ENCODE measurements at places on chromosomes 5 and 9.

DNA sequence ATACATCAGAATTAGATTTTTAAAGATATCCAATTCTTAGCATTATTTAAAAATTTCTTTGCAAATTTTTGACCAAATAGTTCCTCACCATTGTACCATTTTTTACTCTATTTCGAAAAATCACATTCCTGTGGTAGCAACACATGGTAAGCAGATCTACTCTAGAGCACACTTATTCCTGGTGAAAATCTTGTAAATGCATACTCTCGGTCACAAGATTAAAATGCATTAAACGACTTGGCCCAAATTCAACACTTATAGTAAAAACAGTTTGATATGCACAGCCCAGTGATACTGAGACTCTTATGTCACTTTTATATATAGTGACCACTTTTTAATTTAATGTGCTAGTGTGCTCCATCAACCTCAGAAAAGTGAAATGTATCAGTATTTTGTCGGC is 208.8 kb upstream of the TARS1 start:
- no peak for DNase-seq

GRCh38 chr5:172646716-172647285 is 5.7 kb downstream of the NEURL1B start:
- no peak for DNase-seq

DNA sequence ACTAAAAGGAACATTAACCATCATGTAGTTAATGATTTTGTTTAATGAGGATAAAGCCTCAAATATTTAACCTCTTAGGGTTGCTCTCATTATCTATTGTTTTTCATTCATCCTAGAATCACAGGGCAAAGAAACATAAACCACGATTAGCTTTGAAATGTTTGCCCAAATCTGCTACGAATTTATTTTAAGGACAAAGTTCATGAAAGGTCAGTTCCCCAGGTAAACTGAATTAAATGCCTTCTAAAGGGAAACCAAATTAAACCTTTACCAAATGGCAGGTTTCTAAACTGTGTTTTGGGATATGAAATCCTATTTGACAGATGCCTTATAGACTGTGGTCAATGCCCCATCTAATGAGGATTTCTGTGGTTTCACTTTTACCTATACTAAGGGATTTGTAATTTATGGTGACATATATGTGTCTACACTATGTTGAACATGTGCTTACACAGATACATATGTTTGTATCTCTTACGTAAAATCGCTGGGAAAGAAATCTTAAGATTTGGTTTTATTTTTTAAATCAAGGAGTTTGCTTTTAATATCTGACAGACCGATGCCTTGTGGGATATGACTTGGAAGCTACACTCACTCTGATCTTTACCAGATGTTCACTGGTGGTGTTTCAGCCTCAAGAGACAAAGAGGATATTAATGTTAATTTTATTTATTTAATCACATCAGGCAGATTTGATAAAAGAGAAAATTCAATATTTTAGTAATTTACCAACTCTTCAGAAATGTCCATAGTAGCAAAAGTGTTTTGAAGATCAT is 188.4 kb downstream of the GLIS3 start:
- no peak for DNase-seq

GRCh38 chr5:58985759-58986158 is 402.9 kb downstream of the RAB3C start:
- no peak for DNase-seq

DNA sequence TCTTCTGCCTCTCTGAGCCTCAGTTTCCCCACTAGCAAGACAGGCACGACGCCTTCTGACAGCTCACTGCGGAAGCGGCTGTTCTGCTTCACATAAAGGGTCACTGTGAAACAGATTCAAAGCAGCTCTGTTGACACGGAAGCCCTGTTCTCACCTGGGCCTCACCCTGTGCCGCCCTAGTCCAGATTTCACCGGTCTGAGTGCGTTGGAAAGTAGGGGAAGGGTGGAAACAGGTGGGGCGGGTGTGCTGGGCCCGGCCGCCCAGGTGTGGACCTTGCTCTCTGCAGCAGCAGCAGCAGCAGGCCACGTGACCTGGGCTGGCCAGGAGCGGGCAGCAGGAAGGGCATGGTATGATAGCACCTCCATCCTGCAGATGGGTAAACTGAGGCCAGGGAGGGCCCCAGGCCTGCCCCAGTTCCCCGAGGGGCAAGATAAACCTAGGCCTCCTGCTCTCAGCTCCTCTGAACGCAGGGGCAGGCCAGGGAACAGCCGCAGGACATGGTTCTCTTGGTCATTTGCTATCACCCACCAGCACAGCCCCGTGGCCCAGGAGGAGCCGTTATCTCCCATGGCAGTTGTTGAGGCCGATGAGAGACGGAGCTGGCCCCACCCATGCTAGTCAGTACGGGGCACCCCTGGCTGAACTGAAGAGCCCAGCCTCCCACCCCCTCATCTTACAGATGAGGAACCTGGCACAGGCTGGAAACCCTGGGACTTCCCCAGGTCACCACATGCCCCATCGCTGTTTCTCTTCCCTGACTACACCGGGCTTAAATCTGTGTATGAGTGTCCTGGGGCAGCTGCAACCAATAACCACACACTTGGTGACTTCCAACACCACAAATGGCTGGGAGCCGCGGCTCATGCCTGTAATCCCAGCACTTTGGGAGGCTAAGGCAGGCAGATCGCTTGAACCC is 12.1 kb downstream of the PTGES2 start:
- no peak for DNase-seq

DNA sequence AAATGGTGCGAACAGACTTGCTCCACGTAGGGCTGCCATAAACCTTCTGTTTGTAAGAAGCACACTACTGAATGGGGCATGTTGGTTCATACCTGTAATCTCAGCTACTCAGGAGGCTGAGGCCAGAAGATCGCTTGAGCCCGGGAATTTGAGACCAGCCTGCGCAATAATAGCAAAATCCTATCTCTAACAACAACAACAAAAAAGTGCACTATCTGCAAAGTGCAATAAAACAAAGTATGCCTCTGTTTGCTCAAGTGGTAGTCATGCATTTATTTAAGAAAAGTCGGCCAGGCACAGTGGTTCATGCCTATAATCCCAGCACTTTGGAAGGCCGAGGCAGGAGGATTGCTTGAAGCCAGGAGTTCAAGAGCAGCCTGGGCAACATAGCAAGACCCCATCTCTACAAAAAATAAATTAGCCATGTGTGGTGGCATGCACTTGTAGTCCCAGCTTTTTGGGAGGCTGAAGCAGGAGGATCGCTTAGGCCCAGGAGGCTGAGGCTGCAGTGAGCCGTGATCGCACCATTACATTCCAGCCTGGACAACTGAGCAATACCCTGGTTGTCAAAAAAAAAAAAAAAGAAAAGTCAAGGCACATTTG is 5.2 kb downstream of the ATPSCKMT start:
- DNase-seq: no peak

DNA sequence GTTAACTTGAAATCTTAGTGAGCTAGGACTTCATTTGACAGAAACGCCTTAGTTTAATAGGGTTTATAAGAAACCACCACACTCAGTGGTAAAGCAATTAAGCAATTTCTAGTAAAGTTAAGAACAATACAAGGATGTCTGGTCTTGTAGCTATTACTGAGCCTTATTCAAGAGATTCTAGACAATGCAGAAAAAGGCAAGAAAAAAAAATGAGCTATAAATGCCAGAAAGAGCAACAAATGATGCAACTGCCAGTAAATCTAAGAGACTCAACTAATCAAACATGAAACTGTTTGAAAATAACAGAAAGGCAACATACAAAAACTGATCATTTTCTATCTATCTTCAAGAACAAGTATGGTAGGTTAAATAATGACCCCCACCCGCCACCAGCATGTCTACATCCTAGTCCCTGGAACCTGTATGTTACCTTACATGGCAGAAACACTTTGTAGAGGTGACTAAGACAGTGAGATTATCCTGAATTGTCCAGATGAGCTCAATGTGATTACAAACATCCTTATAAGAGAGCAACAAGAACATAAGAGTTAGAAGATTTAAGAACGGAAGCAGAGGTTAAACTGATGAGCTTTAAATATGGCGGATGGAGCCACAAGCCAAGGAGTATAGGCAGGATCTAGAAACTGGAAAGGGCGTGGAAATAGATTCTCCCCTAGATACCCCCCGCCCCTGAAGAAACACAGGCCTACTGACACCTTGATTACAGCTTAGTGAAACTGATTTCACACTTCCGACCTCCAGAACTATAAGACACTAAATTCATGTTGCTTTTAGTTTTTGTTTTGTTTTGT is 93.0 kb downstream of the SUSD1 start:
- DNase-seq: no peak

DNA sequence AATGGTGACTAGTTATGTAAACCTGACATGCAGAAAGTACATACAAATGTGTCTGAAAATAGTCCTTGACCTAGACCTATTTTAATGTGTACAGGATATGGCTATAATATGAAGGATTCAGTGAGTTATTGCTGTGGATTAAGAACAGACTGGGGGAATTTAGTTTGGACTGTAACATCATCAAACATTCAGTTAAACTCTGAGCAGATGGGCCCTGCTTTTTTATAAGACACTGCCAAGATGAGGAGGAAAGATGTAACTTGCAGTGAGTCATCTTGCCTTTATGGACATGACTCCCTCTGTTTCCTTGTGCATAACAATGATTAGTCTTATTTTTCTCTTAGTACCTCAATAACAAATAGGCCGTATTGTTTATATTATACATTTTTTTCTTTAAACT is 12.2 kb downstream of the PPP3R2 start:
- DNase-seq: no peak

GRCh38 chr9:92723299-92723625 is 41.4 kb downstream of the BICD2 start:
- DNase-seq: no peak

GRCh38 chr9:110850401-110851135 is 182.0 kb downstream of the MUSK start:
- no peak for DNase-seq

DNA sequence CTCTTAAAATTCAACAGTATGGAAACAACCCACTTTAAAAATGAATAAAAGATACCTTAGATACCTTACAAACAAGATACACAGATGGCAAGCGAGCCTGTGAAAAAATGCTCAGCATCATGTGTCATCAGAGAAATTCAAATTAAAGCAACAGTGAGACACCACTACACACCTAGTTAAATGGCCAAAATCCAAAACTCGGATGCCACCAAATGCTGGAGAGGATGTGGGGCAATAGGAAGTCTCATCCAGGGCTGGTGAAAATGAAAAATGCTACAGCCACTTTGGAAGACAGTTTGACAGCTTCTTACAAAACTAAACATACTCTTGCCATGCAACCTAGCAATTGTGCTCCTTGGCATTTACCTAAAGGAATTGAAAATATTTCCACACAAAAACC is 17.9 kb downstream of the DUSP1 start:
- no peak for DNase-seq

GRCh38 chr5:19745247-19745646 is 242.8 kb downstream of the CDH18 start:
- DNase-seq: no peak

DNA sequence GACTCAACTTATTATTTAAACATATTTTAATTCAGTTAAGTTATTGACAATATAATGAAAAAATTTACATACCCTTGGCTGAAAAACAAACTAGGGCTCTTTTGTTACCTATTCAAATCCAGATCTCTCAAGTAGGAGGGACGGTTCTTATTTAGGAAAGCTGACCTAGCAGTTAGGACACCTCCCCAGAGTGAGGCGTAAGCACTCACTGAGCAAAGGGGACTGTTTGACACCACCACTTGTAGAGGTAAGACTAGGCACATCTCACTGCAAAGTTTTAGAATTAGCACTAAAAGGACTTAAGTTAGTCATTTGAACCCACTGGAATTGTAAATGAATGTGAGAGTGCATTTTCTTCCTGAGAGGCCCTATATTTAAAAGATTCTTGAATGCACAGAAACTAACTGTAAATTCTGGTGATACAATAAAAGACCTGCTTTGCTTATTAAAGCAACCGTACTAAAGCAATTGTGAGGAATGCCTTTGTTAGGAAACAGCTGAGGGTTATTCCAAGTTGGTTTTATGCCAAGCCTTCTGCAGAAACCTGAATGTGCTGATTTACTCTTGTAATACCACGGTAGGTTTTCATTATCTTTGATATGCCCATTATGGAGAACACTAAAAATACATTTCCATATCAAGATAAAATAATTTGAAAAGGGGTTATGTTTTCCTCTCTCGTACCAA is 16.2 kb downstream of the HACD4 start:
- DNase-seq: no peak

DNA sequence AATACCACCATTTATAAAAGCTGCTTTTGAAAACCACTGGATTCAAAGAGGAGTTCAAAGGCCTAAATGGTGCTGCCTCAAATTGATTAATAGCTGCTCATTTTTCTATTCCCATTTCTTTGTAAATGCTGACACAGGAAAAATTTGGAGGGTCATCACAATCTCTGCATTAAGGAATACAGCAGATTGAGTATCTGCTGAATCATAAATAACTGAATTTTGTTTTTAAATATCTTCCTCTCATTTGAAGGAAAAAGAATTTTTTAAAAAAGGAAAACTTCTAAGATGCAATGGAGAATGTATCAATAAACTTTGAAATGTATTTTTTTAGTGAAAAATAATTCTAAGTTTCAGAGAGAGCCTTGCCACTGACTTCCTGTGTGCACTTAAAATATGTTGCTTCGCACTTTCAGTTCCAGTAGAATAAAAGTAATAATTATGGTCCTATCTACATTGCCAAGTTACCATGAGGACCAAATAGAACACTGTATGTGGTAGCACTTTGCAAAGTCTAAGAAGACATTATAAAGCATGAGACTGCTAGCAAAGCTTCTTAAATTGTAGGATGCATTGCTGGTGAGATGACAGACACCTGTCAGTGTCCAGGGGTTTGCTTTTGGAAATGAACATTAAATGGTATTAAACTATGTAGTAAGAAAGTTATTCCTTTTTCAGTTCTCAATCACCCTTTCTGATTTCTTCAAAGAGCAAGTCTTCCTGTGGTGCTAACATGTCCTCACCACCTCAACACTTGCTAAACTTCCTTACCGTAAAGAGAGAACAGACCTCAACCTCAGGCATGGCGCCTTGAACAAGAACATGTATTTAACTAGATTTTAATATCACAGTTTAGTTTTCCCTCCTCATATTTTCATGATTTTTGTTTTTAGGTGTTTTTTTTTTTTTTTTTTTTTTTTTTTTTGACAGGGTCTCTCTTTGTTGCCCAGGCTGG is 555.1 kb downstream of the EBF1 start:
- DNase-seq: no peak

DNA sequence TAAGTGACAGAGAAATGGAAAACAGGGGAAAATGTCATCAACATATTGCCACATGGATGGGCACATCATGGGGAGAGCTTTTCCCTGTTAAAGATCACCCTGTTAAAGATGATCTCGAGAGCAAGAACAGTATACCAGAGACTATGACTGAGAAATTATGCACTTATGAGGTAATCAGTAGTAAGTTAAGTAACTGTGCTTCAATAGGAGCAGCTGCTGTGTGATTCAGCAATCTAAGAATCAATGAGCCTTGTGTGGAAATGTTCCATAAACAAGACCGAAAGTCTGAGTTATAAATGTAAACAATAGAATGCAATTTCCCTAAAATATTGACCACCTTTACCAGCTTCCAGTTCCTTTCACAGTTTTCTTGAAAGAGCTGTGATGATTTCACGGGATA is 582.3 kb downstream of the CAAP1 start:
- no peak for DNase-seq
